Tongue (tissue), 3 donors: ENCODE measurements at places on chromosomes 3 and 15. TPM values are rescaled to one million over a fixed set of nuclear protein-coding genes. Genes with fewer than 3 reads are reported as not detected.

GOLGA6L4 gene
- total RNA-seq: 2.6 TPM

DNA sequence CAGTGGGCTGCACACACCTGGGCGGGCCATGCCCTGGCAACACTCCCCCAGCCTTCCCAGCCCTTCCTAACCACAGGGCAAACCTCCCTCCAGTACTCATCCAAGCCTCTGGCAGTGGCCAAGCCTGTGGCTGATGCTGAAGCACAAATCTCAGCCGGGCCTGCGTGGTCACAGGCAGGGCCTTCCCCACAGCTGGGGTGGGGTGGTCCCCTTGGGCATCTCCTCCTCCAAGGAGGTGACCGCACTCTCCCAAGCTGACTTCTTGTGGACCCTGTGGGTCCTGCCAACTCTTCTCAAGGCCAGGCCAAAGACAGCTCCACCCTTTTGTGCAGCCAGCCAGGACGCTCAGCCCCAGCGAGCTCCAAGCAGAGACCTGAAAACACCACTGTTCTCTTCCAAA is 21.4 kb downstream of the GRAMD2A start:
- DNase-seq: no peak

- no peak for DNase-seq
These were observed 5.9 kb downstream of the TMEM42 start for GRCh38 chr3:44867421-44868111.

- DNase-seq: no peak
These were observed 66.6 kb downstream of the TM4SF4 start for GRCh38 chr3:149541091-149541491.

GRCh38 chr15:39438260-39438659 is 142.6 kb upstream of the THBS1 start:
- DNase-seq: no peak

GRCh38 chr15:32656496-32656895 is 15.0 kb downstream of the SCG5 start:
- no peak for DNase-seq

GRCh38 chr3:69491975-69492374 is 106.1 kb upstream of the FRMD4B start:
- DNase-seq: no peak

DNA sequence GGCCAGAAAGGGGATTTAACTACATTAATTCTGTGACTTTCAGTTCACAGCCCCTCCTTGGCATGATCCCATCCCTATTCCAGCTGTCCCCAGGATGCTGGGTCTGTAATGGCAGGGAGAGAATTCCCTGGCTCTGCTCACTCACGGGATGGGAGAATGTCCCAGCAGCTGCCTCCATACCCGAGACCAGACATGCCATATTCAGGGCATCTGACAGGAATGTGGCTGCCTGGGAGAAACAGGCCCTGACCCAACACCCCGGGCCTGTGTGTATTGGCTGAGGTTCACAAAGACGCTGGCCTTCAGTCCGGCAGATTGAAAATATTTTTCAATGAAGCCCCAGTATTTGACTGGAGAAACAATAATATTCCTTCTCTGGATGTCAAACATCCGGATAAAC is 83.6 kb upstream of the SMAD3 start:
- peak; percentile 89 for DNase-seq

IGSF11 gene
- total RNA-seq: 4.0 TPM

DGKG gene
- total RNA-seq: 2.2 TPM

GASK1A gene
- 11.2 TPM for total RNA-seq
